SK-N-SH (cell line): ENCODE measurements at places on chromosomes 6 and 20. TPM values are rescaled to one million over a fixed set of nuclear protein-coding genes. Genes with fewer than 3 reads are reported as not detected.

Gene DNMT3B
- 2.2 and 2.4 TPM in 2 replicates for polyA plus RNA-seq

Gene MEI4
- not detected in 2 replicates for polyA plus RNA-seq

GRCh38 chr20:60240986-60241385, 282.8 kb downstream of the CDH26 start:
- no peak for DNase-seq

DNA sequence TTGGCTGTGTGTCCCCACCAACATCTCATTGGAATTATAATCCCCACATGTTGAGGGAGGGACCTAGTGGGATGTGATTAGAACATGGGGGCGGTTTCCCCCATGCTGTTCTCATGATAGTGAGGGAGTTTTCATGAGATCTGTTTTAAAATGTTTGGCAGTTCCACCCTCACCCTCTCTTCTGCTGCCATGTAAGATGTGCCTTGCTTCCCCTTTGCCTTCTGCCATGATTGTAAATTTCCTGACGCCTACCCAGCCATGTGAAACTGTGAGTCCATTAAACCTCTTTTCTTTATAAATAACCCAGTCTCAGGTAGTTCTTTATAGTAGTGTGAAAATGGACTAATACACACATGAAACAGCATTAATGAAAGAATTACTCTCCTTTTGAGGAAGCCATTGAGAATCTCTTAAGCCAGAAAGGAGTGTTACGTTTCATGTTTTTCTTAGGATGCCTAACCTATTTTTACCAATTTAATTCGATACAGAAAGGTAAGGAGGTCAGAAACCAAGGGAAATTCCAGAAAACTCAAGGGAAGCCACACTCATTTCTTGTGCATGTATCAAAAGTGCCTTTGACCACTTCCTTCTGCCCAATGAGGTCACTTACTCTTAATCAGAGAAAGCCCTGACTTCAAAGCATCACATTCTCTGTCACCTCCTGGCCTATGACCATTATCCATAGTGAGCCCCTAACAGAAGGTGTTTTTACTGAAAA, 24.7 kb upstream of the HINT3 start:
- DNase-seq, result no peak

DNA sequence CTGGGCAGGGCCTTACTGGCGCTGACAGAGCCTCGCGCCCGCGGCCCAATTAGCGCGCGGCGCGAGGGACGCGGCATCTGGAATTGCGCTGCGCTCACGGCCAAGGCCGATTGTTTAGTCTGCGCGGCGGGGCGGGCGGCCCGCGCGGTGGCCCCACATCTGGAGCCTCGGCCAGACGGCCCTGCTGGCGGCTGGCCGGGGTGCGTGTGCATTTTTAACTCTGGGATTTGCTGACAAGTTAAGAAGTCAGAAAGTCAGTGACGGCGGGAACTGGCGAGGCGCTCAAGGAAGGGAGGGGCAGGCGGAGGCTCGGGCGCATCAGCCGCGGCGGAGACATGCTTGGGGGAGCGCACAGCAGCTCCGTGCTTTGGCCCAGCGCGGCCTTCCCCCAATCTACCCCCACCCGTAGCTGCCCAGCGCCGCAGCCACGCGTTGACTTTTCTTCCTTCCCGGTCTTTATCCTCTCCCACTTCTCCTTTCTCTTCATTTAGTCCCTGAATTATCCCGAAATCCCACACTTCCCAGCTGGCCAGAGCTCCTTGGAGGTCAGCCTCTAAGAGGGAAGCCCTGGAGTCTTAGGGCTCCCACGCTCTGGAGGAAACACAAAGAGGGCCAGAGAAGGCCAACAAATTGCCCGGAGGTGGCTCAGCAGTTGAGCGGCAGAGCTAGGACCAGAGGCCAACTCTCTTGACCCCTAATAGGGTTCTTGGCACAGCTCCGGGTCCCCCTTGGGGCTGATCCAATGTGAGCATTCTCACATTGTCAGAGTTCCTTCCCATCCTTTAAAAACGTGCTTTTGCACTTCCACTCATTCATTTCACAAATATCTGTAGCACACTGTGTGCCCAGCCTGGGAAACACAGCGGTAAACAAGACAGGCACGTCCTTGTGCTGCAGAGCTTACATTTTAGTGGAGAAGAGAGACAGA, 40.8 kb upstream of the FOXP4 start:
- peak; percentile 91 for DNase-seq

Gene TPBG
- 128 and 147 TPM in 2 replicates for polyA plus RNA-seq

DNA sequence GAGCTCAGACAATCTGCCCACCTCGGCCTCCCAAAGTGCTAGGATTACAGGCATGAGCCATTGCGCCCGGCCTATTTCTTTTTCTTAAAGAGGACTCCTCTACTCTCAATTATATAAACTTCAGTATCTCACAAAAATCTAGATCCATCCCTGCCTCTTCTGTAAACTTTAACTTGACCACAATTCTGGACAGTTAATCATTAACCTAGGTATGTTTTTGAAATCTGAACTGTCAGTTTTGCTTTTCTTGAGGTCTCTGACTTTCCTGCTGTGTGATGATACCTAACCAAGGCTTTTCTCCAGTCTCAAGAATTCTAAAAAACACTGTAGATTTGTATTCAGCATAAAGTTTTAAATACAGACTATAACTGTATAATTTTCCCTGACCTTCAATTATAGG, 388.2 kb upstream of the SYNCRIP start:
- no peak for DNase-seq
